ENCODE measurements at places on chromosomes 3 and 15.

DNA sequence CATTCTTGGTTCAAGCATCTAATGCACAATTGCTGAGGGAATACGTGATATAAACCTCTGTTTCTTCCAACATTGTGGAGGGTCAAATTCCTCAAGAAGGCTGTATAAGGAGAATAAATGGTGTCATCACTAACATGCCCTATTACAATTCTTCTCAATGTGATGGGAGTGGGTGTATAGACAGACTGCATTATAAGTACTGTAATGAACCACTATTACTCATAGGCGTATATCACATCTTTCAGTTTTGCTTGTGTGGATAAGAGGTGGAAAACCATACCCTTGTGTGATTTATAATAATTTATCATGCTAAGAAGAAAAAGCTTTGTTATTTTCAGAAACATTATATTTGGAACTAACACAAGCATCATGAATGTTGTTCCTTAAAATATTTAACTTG is 35.3 kb upstream of the BBX start:
- peak; percentile 3 for DNase-seq

DNA sequence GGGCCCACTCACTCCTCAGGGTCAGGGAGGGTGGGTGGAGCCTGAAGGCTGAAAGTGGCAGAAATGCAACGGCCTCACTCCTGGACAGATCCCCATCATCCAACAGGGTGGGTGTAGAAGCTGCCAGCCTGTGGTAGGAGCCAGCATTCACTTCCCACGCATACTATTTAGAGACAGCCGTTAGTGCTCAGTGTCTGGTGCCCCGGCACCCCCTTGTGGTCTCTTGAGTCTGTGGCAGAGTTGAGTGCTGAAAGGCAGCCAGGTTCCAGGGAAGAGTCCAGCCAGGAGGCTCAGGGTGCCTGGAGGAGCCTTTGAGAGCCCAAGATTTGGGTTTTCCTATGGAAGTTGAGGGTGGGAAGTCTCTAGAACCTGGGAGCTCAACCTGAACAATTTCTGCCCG is 2.1 kb upstream of the GNAT1 start:
- DNase-seq = peak; percentile 73

DNA sequence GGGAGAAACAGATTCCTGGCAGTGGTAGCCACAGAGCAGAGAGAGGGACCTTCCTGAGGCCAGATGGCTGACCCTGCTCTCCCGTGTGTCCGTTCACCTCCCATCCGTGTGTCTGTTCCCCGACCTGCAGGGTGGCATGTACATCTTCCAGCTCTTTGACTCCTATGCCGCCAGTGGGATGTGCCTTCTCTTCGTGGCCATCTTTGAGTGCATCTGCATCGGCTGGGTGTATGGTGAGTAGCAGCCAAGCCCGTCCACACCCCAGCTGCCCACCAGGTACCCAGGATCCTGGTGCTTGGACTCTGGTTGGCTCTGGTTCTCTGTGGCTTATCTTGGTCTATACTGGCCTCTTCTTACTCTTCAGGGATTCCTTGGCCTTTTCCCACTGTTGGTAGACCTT is 59.5 kb upstream of the SLC6A1 start:
- DNase-seq = no peak

- no peak for DNase-seq
These were observed 66.6 kb downstream of the IL20RB start for GRCh38 chr3:137024348-137024747.

DNA sequence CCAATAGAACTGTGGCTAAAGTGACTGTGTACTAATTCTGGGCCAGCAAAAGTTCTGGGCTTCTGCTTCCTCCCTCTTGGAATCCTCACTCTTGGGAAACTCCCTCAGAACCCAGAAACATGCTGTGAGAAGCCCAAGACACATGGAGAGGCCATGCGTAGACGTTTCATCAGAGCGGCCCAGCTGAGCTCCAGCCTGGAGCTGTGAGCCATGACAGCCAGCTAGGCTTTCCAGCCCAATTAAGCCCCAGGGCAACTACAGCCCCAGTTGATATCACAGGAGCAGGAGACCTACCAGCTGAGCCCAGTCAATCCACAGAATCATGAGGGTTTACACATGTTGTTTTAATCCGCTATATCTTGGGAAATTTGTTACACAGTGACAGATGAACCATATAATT is 43.6 kb upstream of the CNOT10 start:
- no peak for DNase-seq

DNA sequence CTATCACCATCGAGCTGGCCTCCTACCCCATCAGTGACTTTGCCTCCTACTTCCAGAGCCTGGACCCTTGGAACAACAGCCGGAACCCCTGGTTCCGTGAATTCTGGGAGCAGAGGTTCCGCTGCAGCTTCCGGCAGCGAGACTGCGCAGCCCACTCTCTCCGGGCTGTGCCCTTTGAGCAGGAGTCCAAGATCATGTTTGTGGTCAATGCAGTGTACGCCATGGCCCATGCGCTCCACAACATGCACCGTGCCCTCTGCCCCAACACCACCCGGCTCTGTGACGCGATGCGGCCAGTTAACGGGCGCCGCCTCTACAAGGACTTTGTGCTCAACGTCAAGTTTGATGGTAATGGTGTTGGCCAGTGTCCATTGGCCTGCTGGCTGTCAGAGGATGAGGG is 6.1 kb downstream of the GRM2 start:
- DNase-seq = no peak

DNA sequence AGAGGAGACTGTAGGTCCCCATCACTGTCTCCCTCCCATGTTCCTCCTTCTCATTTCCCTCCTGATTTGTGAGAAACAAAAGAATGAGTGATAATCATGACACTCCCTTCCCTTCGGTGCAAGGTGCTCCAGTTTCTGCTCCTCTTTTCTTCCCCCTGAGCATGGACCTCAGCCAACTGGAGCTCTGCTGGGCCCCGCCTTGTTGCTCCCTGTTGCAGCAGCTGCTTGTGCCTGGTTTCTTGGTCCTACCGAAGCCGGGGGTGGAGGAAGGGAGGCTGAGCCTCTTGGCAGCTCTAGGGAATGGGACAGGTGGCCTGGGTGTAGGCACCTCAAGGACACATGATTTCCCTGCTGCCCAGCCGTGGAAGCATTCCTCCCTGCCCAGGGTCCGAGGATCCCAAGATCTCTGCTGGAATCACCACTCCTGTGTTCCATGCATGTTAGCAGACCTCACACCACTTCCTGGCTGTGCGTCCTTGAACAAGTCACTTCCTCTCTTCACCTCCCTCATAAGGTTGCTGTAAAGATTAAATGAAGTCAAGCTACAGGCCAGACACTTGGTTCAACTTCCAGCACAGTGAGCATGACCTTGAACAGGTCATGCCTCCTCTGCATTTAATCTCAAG is 131.6 kb upstream of the ABHD17C start:
- no peak for DNase-seq

Data from suppressor macrophage treated with lipopolysaccharide for 4 hours (primary cell).